ENCODE measurements at places on chromosomes 3 and 15. TPM values are rescaled to one million over a fixed set of nuclear protein-coding genes. Genes with fewer than 3 reads are reported as not detected.

DNA sequence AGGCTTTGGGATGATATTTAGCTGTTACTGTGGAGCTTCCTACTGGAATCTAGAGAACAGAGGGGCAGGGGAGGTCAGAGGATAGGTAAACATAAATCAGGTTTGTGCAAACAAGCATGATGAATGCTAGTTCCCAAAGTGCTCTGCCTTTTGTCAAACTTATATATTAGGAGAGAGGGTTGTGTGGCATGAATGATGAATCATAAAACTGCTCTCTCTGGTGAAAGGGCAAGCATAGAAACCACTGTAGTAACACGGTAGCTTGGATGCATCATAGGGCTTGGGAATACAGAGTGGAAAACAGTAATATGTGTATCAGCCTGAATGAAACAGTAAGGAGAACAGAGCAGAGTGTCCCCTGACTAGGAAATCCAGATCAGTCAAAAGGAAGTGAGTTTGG lies 486.7 kb downstream of the IL5RA start:
- no peak overlapping the region for H3K27ac ChIP-seq
- no peaks in the 10 kb centered on the region for H3K4me1 ChIP-seq
- no peak overlapping the region for H3K4me3 ChIP-seq
- no peaks in the 10 kb centered on the region for H3K36me3 ChIP-seq
- H3K27me3 ChIP-seq = no peaks in the 10 kb centered on the region

DNA sequence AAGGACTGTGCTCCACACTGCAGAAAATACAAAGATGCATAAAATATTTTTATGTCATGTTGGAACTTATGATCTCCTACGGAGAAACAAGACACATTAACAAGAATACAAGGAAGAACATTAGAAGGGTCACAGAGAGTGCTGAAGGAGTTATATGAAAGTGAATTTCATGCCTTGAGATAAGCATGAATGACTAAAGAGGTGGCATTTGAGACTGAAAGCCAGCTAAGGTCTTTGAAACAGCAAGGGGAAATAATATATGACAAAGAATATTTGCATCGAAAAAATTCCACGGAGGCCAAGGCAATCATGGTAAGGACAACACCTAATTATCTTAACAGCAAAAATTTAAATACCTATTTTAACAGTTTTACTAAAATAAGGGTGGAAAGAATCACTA lies 12.5 kb downstream of the GSK3B start:
- DNase-seq = no peak
- no peaks in the 10 kb centered on the region for H3K36me3 ChIP-seq
- H3K4me3 ChIP-seq = no peak overlapping the region
- no peaks in the 10 kb centered on the region for H3K27me3 ChIP-seq

- H3K4me3 ChIP-seq = no peak overlapping the region
- H3K4me1 ChIP-seq = no peaks in the 10 kb centered on the region
Measured at GRCh38 chr3:117398141-117398899, 688.7 kb downstream of the TUSC7 start.

DNA sequence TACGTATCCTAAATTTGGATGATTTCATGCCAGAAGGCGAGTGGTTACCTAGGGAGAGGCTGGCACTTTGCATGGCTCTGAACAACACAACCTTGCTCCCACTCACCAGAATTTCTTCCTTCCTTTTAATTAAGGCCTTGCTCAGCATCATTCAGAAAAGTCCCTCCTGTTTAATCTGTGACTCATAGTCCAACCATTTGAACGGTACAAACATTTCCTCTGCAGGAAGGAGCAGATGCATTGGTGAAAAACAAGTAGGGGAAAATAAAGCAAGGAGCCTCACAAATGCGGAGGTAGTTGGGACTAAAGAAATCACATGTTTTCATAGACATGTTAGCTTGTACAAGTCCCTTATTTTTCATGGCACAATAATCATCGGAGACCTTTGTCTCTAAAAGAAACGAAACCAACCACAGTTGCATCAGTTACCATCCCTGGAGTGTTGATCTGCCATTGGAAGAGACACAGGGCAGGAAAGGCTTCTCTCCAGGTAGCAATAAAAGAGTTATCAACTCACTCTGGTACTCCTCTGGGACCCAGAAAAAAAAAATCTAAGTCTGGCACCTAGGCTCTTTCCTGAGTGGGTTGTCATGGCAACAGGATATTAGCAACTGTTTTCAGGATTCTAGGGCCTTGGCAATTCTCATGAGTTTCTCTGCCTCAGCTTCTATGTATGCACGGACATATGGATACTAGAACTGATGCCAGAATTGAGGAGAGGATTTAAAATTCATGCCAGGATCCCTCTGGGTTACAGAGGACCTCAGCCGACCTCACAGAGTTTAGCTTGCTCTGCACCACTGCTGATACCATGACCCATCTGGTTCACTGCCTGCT lies 255.4 kb upstream of the ARPP21 start:
- H3K27ac ChIP-seq = no peak overlapping the region
- no peaks in the 10 kb centered on the region for H3K4me1 ChIP-seq
- DNase-seq = no peak
- no peak overlapping the region for H3K4me3 ChIP-seq
- H3K27me3 ChIP-seq = no peaks in the 10 kb centered on the region

GRCh38 chr3:11379238-11379823 lies 107.1 kb downstream of the ATG7 start:
- H3K27me3 ChIP-seq = no peaks in the 10 kb centered on the region
- no peak for DNase-seq
- H3K4me1 ChIP-seq = peaks cover 4% of the 10 kb centered on the region
- H3K27ac ChIP-seq = peak overlapping the region; percentile 58
- no peak overlapping the region for H3K4me3 ChIP-seq

- no peaks in the 10 kb centered on the region for H3K36me3 ChIP-seq
- no peak for DNase-seq
- H3K4me1 ChIP-seq = no peaks in the 10 kb centered on the region
- no peak overlapping the region for H3K4me3 ChIP-seq
Measured at GRCh38 chr3:20352546-20353179, 166.7 kb upstream of the SGO1 start.

DNA sequence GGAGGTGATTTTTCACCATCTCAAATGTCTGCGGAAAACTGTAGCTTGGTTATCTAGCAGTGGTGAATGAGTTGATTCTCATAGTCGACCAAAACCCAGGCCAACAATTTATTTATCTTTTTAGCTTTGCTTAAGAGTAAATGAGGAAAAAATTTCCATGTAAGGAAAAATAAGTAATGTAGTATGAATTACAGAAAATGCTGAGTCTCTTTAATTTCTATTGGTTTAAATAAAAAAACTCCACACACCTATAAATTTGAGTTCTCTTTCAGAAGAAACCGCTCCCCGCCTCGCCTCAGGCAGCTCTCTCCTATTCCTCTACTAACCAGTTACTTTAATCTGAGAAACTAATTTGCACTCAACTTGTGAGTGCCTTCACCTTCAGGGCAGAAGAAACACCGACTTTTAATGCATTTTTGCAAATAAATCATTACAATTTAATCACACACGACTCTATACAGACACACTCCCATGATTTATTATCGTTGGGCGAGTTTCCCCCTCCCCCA lies 540 bp upstream of the RSRC1 start:
- no peak overlapping the region for H3K27ac ChIP-seq
- DNase-seq = no peak
- no peaks in the 10 kb centered on the region for H3K36me3 ChIP-seq
- H3K4me1 ChIP-seq = no peaks in the 10 kb centered on the region

DNA sequence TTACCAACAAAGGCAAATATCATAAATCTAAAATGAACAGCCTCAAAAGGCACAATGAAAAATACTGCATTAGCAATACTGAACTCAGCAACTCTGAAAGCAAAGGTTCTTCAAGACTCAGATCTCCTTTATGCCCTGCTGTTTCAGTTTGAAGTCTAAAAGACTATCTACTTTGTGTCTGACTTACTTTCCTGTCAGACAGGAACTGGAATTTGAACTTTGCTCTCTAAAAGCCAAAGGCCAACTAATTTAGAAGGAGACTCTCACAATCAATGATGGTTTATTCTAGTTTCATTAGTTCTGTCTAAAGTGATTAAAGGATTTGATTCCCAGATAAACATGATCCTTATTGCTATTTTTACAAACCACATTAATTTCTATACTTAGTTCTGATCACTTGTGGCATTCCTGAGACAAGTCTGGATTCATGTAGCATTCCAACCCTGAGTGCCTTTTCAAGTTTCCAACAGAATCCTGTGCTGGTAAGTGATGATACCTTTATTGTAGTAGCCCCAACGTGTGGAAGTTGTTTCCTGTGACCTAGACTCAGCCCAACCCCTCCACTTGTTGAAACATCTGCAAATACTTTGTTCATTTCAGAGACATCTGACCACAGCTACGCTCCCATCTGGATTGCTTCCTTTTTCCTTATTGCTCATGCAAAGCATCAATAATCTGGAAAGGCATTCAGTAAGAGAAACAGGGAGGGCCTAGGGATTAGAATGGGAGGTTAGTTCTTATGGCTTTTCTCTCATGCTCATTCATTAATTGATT lies 14.9 kb upstream of the LEKR1 start:
- H3K27ac ChIP-seq = no peak overlapping the region
- H3K27me3 ChIP-seq = no peaks in the 10 kb centered on the region
- no peak overlapping the region for H3K4me3 ChIP-seq

GRCh38 chr3:124858275-124858674 lies 28.9 kb downstream of the ITGB5 start:
- DNase-seq = no peak
- H3K4me1 ChIP-seq = peaks cover 22% of the 10 kb centered on the region
- no peak overlapping the region for H3K27ac ChIP-seq
- H3K36me3 ChIP-seq = no peaks in the 10 kb centered on the region
- no peaks in the 10 kb centered on the region for H3K27me3 ChIP-seq
- no peak overlapping the region for H3K4me3 ChIP-seq

GRCh38 chr3:107555359-107555758 lies 32.6 kb downstream of the BBX start:
- H3K36me3 ChIP-seq = no peaks in the 10 kb centered on the region
- no peaks in the 10 kb centered on the region for H3K27me3 ChIP-seq
- no peak overlapping the region for H3K27ac ChIP-seq
- H3K4me1 ChIP-seq = no peaks in the 10 kb centered on the region

- no peak overlapping the region for H3K4me3 ChIP-seq
- no peak overlapping the region for H3K27ac ChIP-seq
- no peaks in the 10 kb centered on the region for H3K36me3 ChIP-seq
Measured at GRCh38 chr3:43024181-43024885, 45.2 kb downstream of the GASK1A start.

LMOD3 gene
- total RNA-seq = 0.26 TPM

GRAMD1C gene
- 4.5 TPM for total RNA-seq

FILIP1L gene
- total RNA-seq = 24.3 TPM

KNG1 gene
- total RNA-seq = not detected

STRC gene
- total RNA-seq = 0.29 TPM

SMCO1 gene
- not detected for total RNA-seq

STARD9 gene
- total RNA-seq = 10.9 TPM
